CD4-positive, alpha-beta T cell (primary cell): ENCODE measurements at places on chromosomes 1 and 21.

GRCh38 chr1:8889925-8890785 is 11.7 kb upstream of the ENO1 start:
- DNase-seq: no peak

GRCh38 chr1:209853676-209854075 is 25.9 kb downstream of the UTP25 start:
- no peak for DNase-seq

- DNase-seq: peak; percentile 50
These were observed at the start of gene RHOC for GRCh38 chr1:112706505-112707220. TSS of gene RHOC (minus strand) at chr1:112707127. CDS start at chr1:112703799, 3,328 bp downstream.

DNA sequence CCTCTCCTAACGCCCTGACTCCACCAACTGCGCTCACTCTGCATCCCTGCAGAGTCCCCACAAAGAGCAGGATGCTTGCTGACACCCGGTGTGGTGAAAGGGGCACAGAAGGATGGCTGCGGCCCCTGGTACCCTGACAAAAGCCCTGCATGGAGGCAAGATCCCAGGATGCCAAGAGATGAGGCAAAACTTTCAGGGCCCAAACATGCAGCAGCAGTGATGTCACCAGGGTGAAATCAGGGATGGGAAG is 36.6 kb downstream of the SLC9A1 start:
- DNase-seq: no peak

GRCh38 chr1:244796719-244797406 is 38.6 kb upstream of the COX20 start:
- DNase-seq: peak; percentile 77

DNA sequence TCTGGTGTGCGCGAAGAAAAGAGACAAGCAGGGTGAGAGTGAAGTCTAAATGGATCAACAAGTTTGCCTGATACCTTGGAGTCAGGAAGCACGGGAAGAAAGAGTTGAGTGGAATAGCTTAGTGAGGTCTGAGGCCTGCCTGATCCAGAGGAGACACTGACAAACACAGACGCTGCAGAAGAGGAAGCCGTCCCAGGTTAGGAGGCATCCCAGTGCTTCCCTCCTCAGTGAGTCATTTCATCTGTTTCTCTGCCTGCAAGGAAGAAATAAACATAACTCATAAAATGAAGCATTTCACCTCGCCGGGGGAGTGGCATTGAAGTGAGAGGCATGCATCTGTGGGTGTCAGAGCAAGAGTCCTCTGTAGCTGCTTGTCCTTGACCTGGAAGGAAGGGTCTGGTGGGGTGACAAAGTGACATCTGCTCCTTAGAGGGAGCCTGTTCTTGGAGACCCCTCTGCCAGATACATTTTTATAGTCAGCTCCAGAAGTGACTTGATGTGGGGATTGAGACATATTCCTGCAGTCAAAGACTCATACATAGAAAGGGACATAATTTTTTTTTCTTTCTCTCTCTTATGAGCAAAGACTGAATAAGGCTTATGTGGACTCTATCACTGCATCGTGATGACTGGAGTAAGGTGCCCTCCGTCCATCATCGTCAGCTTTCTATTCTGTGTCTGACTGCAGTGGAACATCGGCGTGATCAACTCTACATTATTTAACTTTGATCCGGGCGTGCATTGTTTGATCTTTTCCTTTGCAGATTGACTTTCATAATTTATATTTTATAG is 256.7 kb downstream of the KIF26B start:
- DNase-seq: no peak

GRCh38 chr1:150186789-150187559 is 37.3 kb downstream of the PLEKHO1 start:
- DNase-seq: no peak

DNA sequence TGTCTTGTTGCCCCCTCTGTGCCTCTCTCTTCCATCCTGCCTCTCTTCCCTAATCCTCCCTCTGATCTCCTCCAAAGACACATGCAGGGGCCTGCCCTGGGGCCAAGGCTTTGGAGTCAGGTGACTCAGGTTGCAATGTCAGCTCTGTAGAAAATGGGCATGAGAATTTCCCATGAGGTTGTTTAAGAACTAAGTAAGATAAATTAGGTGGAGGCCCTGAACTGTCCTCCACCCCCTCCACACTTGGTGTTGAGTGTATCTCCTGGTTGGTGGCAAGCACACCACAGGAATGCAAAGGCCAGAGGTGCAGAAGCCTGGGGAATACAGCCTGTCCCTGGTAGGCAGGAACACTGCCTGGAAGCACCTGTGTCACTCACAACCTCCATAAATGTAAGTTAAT is 63.9 kb upstream of the GRIK3 start:
- DNase-seq: no peak

- no peak for DNase-seq
These were observed 38.0 kb downstream of the ATF3 start for GRCh38 chr1:212646588-212646987.

- no peak for DNase-seq
These were observed 59.1 kb upstream of the SIM2 start for GRCh38 chr21:36639769-36640168.

DNA sequence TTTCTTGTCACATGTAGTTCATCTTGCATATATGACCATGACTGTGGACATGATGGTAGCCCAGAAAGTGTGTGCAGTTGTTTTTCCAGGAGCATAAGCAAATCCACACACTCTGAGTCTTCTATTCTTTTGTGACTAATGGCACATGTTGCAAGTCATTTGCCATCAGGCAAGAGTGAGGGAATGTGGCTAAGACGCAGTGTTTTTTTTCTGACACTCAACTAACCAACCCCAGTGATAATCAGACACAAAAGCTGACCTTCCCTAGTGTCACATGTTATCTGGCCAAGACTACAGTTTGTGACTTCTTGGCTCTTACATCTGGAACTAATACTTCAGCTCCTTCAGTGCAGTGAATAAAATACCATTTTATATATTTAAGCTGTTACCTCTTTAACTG is 108.8 kb downstream of the ITSN1 start:
- no peak for DNase-seq

- DNase-seq: no peak
These were observed 30.7 kb upstream of the RRP15 start for GRCh38 chr1:218254296-218254946.

DNA sequence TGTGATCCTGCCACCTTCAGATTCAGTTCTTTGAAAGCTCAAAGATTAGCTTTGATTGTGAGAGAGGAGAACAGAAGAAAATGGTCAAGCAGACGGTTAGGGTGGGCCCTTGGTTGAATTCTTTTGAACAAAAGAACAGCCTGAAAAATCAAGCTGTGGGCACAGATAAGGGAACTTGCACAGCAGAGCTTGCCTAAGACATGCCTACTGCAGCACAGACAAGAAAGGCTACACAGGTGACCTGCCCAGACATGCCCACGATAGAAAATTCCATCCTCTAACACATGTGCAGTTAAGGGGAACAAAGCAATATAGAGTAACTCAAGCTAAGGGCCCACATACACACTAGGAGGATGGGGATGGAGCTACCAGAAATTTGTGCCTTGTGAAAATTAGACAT is 512.5 kb upstream of the LRRC7 start:
- no peak for DNase-seq

DNA sequence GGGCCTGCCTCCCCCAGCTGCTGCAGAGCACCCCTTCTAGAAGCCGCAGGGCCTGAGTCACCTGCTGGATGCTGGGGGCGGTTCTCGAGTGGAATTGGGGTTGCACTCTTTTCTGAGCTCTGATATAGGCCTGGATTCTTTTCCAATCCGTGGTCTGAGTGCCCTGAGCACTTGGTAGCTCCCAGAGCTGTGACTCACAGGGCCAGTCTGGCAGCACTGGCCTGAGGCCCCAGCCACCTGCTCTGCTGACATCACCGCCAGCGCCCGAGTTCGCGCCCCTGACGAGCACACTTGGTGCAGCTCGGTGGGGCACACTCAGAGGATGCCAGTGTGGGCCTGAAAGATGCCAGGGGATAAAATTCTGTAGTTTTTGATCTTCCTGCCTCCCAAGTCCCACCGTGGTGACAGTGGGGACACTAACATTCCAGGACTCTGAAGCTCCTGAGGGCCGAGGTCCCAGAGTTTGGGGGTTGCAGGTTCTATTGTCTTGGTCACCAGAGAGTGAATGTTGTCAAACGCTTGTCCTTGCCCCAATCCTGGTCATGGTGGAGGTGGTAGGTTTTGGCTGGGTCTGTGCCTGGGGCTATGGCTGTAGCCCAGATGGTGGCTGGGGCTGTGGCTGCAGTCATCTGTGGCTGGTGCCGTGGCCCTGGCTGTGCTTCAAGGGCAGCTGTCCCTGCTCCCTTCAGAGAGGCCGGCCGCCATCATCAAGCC is 74.6 kb downstream of the OBSCN start:
- DNase-seq: no peak

- no peak for DNase-seq
These were observed 14.8 kb upstream of the PPM1J start for GRCh38 chr1:112729909-112730308.

DNA sequence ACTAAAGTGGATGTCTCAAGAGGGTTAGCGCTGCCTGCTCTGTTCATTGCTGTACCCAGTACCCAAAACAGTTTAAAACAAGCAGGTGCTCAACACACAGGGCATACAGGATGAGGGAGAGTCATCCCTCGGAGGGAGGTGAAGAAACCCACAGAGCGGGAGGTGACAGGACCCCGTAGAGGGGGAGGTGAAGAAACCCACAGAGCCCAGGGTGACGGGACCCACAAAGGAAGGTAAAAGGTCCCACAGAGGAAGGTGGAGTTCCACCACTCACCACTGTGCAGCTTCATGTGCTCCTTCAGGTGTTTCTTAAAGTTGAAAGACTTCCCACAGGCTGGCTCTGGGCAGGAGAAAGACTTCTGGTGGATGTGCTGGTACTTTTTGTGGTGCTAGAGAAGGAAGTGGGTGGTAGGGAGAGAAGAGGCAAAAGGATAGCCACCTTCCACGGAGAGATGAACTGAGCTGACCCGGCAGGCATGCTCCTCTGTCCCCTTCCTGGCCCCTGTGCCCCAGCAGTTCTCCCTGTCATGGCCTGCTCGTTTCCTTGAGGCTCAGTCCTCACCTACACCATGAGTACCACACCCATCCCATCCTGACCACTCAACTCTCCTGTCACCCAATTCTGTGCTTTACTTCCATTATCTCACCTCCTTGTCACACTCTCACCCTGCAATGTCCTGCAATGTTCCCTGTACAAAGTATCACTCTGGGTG is 5.1 kb downstream of the ZNF692 start:
- DNase-seq: peak; percentile 36

DNA sequence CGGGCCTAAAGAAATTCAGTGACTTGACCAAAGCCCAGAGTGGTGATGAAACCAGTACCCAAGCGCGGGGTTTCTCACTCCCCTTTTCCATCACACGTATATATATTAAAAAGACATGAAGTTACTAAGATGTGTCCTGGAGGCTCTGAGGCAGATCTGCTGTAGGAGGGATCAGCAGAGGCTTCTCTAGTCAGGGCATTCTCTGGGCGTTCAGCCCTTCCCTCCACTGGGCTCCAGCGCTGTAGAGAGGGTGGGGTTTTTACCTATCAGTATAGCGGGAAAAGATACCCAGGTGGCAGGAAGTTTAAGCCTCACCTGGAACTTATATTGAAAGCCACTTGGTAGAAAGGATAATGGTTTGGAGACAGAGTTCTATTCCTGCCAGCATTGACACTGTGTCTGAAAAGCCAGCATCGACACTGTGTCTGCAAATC is 862 bp upstream of the PLEKHO1 start:
- DNase-seq: peak; percentile 14

DNA sequence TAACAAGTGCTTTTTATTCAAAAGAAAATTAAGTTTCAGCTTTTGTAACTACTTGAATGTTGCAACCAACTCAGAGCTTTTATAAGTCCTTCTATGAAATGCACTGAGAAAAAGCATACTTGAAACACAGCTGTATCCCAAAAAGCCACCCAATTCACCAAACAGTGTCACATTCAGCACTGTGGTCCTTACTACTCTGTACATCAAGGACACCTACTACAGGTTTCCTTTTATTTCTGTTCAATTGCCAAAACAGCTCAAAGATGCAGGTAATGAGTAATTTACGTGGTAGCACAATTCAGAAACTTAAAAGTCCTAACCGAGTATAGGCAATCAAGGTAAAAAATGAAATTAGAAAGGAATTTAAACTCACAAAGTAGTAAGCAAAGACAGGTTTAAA is 2.5 kb downstream of the EIF4G3 start:
- DNase-seq: no peak

DNA sequence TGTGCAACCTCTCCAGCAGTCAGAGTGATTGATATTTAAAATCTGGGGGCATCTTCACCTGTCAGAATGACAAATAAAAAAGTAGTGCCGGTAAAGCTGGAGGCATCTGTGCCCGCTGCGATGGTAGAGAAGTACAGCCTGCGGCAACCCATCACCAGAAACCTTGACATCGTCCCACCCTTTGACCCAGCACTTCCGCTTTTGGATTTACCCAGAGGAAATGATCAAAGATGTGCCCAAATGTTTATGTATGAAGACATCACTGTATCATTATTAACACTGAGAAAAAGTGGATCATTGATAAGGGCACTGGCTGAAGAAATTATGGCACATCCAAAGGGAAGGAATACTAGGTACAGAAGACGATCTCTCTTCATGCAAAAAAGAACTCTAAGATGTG is 96.0 kb downstream of the PGBD5 start:
- no peak for DNase-seq

DNA sequence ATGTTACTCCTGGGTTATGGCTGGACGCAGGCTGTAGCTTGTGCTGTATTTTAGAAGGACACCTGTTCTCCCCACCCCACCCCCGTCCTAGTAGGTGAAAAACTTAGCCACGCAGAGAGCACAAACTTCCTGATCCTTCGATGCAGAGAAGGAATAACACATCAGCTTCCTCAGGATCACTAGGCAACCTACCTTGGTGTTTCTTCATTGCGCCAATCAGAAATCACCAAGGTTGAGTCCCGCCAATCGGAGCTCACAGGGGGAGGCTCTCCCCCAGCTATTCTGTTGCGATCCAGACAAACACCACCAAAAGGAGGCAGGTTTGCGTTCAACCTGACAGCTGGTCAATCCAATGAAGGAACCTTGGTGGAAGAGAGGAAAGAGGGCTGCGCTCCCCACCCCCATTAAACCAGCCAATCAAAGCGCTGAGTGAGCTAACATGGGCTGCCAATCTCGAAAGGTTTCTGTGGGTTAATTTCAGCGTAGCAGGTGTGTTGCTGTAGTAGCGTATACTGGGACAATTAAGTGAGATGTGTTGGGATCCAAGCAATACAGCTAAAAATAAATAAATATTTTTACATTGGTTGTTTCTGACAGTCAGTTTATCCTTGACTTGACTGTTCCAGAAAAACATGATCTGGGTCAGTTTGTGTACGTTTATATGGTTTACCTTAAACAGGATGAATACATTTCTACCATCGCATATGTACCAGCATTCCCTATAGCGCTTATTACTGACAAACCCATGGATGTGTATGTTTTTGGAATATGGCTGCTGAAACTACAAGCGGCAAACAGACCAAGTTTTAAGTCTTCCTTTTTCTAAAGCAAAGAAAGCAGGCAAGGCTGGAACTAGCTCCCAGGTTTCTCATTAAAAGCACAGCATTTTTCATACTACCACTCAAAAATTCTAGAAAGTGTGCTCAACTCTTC is at the start of gene GOLPH3L:
GOLPH3L (minus strand) TSS at position 160 of the 933 bp plus-strand sequence. CDS start 2,316 bp downstream, outside the sequence.
- peak; percentile 82 for DNase-seq
